Fibroblast of the aortic adventitia (primary cell): ENCODE measurements at places on chromosomes 2 and 18. TPM values are rescaled to one million over a fixed set of nuclear protein-coding genes. Genes with fewer than 3 reads are reported as not detected.
A peak's percentile ranks its signal among the peaks of the same experiment; 100 is the strongest.

- DNase-seq: no peak
Measured at GRCh38 chr2:146503366-146503765, 1341.5 kb upstream of the ACVR2A start.

DNA sequence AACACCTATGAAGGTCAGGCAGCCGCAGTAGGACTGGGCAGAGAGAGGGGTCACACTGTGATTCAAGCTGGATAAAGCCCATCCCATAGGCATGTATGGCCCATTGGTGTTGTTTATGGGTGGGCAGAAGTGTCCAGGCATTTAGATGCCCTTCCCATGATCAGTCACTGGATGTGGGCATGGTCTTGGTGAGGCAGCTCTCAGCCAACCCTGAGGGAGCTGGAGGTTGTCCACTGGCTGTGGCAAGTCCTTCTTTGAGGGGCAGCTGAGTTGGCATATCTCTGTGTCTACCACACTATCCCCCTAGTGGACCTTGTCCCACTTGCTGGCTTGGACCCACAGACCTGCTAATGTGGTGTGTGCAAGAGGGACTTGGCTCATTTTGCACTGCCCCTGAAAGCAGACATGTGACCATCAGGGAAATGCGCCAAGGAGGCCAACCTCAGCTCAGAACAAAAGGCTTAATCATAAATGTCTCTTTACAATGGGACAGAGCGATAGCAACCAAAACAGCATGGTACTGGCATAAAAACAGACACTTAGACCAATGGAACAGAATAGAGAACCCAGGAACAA is 82.0 kb downstream of the TMEM17 start:
- DNase-seq: peak; percentile 17

DNA sequence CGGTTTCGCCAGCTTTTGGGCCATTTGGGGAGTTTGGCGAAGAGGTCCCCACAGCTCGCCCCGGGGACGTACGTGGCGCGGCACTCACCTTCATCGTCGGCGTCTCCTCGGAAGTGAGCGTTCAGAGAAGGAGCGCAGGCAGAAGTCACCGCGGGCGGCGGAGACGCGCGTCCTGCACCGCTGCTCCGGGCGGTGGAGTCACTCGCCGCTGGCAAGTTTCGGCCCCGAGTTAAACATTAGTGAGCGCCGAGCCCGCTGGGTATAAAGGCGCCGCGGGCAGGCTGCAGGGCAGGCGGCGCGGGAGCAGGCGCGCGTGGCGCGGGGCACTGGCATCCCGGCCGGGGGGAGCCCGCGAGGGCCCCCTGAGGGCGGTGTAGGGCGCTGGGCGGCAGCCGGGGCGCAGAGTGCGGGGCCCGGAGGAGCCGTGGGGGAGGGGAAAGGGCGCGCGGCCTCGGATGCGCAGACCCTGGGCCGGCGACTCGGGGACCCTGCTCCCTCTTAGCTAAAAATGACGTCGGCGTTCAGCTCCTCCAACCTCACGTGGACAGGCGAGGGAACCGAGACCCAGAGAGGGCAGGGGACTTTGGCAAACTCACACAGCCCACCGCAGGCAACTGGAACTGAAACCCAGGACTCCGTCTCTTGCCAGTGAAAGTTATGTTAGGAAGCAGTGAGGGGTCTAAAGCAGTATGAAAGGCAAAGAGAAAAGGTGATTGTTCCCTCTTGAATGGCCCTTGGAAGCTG is at the start of gene DPP4:
TSS of gene DPP4 (minus strand) at position 328 of the 744 bp plus-strand sequence. CDS start at position 94, 234 bp downstream.
- no peak for DNase-seq

DNA sequence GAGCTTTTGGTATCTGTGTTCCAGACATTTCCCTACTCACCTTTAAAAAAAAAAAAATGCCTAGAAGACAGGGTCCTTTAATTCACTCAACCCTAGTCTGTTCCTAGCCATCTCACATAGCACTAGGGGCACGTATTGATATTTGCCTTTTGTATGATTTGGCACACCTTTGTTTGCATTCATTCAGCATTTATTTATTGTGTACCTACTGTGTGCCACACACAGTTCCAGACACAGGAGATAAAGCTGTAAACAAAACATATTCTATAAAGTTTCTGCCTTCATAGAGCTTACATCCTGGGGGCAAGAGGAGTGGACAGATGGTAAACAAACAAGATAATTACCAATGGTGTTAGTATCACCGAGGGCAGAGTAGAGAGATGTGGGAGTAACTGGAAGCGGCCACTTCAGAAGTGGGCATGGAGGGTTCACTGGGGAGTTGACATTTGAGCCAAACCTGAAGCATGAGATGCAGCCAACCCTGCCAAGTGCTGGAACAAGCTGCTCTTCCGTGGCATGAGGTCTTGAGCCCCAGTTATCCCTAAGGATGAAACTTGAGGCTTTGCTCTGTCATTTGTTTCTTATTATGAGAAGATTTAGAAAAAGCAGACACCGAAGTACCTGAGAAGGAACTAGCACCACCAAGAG is 18.2 kb downstream of the MAPRE2 start:
- DNase-seq: no peak

ACMSD gene
- not detected in 2 replicates for total RNA-seq

DNA sequence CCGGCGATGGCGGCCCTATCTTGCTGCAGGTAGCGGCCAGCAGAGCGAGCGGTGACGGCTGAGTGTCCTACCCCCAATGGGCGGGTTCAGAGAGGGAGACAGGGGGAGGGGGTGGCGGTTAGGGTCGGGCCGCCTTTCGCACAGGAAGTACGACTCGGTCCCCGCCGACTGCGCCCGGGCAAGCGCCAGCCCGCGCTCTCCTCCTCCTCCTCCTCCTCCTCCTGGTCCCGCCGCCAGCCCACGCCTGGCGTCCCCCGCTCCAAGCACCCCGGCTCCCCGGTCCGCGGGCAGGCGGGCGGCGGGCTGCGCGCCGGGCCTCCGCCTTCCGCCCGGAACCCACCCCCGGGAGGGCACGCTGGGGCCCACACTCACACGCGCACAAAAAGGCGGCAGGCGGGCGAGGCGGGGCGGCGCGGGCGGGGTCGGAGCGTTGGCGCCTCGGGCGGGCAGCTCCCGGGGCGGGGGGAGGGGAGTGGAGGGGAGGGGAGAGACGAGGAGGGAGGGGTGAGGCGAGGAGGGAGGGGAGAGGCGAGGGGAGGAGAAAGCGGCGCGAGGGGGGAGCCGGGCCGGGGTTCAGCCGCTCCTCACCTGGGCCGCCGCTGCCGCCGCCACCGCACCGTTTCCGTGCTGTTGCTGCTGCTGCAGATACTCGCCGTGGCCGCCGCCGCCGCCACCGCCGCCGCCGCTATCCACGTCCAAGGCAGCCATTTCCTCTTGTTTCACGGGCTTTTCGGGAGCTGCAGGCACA is 1.2 kb downstream of the SP3 start:
- peak; percentile 79 for DNase-seq

GRCh38 chr2:112304298-112304941 is 29.0 kb downstream of the ZC3H6 start:
- no peak for DNase-seq

APLF gene
- 4.3 and 6.8 TPM in 2 replicates for total RNA-seq

C2orf80 gene
- total RNA-seq: not detected in 2 replicates

- peak; percentile 94 for DNase-seq
Measured at GRCh38 chr2:233407771-233408181, 53.5 kb downstream of the DGKD start.

DNA sequence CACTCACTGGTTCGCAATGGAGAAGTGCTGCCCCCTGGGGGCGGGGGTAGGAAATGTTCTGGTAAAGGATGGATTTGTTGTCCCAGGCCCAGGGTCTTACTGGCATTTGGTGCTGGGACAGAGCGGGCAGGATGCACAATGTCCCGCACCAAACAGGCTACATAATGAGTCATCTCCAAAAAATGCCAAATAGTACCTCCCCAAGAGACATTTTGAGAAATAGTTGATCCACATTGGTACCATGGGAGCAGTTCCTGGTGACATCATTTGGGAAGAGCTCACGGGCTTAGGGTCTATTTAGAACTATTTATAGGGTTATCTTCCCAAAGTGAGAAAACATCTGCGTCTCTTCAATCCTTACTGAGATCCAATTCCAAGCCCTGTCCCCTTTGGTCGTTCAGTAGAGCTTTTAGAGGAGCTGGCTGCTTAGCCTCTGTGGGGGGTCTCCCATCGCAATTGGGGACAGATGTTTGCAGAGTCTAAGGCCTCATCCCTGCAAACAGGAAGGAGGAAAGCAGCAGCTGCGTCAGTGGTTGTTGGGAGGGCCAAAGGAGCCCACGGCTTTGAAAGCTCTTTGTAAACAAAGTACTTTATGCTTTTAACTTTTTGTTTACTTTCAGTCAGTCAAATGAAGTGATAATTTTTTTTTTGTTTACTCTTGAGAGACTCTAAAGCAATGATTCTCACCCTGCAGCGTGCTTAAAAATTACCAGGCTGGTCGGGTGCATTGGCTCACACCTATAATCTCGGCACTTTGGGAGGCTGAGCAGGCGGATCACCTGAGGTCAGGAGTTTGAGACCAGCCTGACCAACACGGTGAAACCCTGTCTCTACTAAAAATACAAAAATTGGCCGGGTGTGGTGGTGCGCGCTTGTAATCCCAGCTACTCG is 49.3 kb downstream of the GREB1 start:
- peak; percentile 14 for DNase-seq

DNA sequence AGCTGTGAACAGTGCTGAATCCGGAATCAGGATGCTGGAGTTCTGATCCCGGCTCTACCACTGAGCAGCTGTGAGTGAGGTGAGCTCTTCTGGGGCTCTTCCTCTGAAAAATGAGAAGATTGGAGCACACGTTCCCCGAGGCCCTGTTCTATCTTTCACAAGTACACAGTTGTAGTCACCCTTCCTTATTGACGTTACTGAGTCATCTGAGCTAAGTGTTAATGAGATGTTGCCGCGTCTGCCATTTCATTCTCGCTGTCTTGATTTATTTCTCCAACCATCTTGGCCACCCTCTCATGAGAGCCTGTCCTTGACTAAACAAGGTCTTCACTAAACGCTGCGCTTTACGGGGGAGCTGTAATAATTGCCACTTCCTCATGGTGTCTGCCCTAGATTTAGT is 31.9 kb upstream of the EFR3B start:
- DNase-seq: no peak

DNA sequence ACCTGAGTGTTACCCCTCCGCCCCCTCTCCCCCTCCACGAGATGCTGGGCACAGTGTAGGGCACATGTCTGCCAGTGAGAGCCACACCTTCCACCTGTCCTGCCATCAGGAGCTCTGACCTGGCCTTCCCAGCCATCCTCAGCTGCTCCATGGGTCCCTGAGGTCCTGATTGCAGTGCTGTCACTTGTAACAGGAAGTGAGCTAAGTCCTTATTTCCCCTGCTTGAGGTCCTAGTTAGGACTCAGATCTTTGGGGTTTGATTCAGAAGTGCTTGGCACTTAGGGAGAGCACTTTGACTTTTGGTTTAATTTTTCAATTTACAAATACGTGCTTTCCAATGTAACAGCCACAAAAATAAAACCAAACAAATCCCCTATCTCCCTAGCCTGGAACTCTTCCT is 125.5 kb downstream of the WDSUB1 start:
- DNase-seq: no peak

WDR12 gene
- 28.1 and 34.4 TPM in 2 replicates for total RNA-seq

DNA sequence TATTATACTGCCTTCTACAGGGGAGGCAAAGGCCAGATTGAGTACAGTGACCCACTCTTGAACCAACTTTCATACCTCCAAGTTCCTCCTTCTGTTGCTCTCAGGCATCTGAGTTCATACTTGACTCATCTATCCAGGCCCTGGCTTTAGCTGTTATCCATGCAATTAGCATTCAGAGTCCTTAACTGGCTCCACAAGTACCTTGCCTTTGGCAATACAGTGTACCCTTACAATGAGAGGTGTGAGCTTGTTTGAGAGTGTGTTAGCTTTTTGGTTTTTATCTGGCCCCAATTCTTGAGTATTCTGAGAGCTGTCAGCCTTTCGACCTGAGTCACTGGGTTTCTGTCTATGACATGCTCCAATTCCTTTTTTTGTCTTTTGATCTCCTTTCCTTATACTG is 60.2 kb downstream of the EHD3 start:
- no peak for DNase-seq

DNA sequence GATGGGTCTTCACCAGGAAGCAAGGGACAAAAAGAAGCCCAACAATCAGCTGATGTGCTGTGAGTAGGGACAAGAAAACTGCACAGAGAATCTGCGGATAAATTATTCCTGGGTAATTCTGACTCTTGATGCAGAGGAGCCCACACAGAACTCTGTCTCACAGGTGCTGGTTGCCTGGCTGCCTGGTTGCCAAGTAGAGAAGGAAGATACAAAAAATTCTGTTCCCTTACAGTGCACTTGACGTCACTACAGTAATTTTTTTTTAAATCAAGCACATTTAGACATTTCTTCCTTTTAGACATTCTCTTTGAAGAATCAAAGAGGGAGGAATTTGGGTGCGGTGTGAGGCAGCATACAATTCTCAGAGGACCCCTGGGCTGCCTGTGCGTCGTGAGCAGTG is 152.1 kb upstream of the SIX3 start:
- no peak for DNase-seq

- peak; percentile 39 for DNase-seq
Measured at GRCh38 chr2:65431421-65432226, 775 bp downstream of the SPRED2 start.

GRCh38 chr18:14945984-14946383 is 198.0 kb downstream of the ANKRD30B start:
- DNase-seq: no peak

RESP18 gene
- total RNA-seq: not detected in 2 replicates

DNA sequence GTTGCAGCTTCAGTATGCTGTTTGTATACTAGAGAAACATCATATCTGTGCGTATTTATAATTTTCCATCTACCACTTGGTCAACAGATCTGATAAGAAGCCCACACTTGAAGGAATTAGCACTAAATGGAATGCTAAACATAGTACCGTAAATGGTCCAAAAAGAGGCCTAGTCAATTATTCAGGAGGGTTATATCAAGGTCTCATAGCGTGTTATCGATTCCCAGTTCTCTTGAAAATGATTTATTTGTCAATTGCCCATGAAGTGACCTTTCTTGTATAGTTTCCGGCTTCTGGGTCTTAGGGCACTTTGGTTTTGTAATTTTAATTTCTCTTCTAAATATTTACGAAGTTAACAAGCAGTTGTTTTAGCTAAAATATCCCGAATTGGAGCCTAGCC is 18.4 kb downstream of the SH3RF3 start:
- no peak for DNase-seq

DNA sequence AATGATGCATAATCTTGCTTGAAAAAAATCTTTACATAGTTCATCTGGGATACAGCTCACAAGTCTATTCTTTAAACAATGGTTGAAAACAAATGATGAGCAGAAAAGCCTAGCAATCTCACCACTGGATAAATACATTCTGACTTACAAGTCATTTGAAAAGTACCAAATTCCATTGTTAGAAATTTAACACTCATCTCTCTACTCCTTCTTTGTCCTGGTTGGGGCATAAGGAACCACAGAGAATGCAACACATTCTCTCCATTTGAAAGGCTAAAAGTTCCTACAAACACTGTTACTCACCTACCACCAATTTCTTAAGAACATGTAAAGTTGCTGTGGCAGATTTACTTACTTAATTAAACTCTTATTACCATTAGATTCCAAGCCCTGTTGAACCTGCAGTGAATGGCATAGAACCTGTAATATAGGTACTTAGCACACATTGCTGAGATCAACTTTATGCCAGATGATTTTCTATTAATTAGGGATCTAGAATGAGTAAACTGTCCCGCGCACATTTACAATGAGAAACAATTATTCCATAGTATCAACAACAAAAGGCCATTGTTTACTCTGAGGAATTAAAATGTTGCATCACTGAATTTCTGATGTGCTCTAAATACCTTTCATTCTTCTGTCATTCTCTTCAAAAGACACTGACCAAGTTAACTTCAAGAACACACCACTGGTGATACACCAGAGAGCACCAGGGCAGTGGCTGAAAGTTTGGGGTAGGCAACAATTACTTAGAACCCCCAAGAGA is 69.6 kb downstream of the CABYR start:
- no peak for DNase-seq
